ENCODE measurements at places on chromosomes 1 and 21. TPM values are rescaled to one million over a fixed set of nuclear protein-coding genes. Genes with fewer than 3 reads are reported as not detected.
A peak's percentile ranks its signal among the peaks of the same experiment; 100 is the strongest.

GRCh38 chr1:246785494-246786111 is 61.4 kb downstream of the SCCPDH start:
- peak; percentile 29 for DNase-seq

DNA sequence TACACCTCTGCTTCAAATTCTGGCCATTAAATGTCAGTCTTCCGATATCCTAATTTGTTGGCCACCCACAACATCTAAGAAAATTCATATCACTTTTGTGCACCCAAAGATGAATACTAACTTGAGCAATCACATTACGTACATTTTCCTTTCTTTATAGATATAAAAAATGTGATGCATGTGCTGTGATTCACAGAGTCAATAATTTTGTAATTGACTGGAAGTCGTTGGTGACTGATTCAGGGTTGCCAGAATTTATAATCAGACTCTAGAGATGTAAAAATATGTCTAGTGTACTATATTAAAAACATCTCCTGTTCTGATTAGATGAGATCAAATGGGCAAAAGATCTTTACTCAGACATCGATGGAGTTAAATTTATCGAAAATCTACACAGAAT is 150.0 kb upstream of the KCTD3 start:
- DNase-seq = no peak

GRCh38 chr1:187275346-187275745 is 446.6 kb downstream of the PLA2G4A start:
- DNase-seq = no peak

DNA sequence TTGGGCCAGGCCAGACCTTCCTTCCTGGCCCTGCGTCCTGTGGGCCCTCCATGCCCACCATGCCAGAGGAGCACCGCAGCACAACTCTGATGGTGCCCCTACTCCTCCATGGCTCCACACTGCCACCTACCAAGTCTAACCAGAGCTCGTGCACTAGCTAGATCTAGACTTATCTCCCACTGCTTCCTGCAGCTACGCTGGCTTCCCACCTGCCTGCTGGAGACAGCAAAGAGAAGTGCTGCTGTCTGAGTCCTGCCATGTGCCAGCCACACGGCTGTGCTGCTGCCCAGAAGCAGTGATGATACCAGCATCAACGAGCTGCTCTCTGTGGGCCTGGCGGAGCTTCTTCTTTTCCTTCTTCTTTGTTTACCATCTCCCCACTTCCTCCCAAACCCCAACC is 4.5 kb downstream of the GUCA2B start:
- no peak for DNase-seq

GRCh38 chr1:65924471-65924870 is 131.8 kb downstream of the PDE4B start:
- no peak for DNase-seq

DNA sequence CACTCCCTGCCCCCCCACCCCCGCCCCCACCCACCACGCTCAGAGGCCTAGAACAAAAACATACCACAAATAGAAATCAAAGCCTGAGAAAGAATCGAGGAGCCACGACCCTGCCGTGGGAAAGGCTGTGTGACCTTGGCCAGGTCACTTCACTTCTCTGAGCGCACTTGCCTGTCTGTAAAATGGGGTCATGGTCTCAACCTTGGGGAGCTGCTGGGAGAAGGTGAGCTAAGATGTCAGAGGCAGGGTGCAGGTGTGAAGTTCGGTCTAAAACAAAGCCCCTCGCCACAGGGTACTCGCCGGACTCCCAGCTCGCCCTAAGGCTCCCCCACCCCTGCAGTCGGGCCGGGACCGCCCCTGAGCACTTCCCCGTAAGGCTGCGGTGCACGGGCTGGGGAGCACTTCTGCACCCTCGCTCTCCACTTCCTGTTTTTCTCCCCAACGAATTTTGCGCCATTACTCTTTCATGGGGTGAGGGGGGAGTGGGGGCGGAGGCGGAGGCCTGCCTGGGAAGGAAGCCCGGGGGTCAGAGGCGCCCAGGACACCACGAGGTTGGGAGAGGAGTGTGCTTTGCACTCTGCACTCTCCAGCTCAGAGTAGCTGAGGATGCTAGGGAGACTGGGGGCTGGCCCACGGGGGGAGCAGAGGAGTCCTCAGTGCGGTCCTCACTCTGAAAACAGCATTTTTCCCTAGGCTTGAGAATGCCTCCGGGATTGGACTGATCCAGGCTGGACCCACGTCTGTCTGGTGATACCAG is 21.9 kb upstream of the PIK3CD start:
- DNase-seq = peak; percentile 63

DNA sequence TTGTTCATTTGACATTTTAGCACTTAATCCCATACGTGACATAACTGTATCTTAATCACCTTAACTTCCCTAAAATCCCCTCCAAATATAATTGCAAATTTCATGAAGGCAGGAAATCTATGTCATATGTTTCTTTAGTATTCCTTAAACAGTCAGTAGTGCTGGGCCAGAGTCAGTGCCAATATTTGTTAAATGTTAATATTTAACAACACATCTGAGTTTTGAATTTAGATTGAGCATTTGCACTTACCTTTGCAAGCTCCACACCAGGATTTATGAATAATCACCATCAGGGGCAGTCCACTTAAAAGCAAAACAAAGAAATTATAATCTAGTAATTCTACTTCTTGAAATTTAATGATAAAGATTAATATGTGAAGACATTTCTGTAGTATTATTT is 5.3 kb downstream of the KTI12 start:
- no peak for DNase-seq

DNA sequence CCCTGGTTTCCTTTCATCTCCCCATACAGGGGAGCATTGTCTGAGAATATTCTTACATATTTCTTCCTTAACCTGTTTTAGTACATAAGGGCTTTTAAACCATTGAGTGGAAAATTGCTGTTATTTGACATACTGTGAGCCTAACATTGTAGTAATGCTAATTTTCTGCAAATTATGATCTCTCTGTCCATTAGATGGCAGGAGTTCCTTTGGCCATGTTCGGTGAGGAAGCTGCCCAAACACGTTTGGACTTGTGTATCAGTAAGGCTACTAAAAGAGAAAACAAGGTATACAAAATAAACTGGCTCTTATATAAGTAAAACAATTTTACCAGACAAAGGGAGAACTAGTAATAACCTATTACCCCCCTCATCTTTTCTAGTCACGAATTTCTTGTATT is 29.2 kb downstream of the CDC7 start:
- peak; percentile 41 for DNase-seq

GRCh38 chr1:64956733-64957441 is 9.5 kb downstream of the JAK1 start:
- peak; percentile 38 for DNase-seq

- no peak for DNase-seq
Observed at GRCh38 chr1:66315671-66316070, 218.3 kb upstream of the SGIP1 start.

DNA sequence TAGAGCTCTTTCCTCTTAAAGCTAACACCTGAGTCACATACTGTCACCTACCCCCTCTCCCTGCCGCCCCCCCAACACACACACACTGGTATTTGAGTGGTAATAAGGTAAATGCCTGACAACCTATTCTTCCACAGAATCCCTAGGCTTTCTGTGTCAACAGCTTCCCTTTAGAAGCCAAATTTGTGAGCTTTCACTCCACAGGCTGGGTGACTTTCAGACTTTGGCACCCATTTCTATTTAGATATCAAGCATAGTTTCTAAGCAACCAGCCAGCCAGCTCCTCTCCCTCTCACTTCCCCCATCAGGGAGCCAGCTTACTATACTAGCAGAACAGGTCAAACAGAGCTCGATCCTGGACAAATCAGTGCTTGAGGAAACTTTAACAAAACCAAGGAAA is 3.2 kb upstream of the C1orf74 start:
- peak; percentile 22 for DNase-seq

DNA sequence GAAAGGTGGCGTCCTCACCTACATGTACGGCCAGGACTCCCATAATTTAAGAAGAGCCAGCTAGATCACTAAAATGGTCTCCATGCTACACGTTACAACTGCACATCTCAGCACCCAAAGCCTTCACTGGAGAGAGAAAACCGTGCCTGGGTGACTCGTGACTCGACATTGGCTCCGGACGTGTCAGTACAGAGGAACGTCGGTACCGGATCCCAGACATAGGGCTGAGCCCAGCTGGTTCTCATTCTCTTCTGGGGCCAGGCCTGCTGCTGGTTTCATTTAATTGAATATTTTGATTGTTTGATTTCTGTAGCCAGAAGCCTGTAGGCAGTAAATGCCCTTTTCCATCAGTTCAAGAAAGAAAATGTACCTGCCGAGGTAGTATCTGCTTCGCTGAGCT is 93.1 kb downstream of the HHIPL2 start:
- DNase-seq = no peak

DNA sequence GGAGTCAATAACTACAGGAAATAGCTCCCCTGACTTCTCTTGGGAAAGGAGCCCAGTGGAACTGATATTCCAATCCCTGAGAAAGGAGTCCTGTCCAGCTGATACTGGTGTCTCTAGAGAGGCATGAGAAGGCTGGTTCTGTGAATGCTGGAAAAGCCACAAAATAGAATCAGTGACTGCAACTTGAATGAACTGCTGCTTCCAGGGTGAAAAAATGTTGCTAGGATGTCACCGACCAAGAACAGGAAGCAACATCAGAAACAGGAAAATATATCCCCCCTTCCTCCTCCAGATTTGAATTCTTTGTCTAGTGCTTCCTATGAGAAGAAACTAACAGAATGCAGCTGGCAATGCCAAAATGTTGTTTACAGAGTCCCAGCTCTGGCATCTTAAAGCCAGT is 269.3 kb upstream of the LYPLAL1 start:
- peak; percentile 41 for DNase-seq

GRCh38 chr21:38494703-38495102 is 3.6 kb downstream of the ERG start:
- no peak for DNase-seq

GRCh38 chr1:231241750-231242149 is 738 bp downstream of the GNPAT start:
- DNase-seq = peak; percentile 40

FAM20B gene
- 23.6 TPM for total RNA-seq

VWA5B1 gene
- 0.04 TPM for total RNA-seq

B3GALT5 gene
- total RNA-seq = 0.27 TPM

PROK1 gene
- total RNA-seq = not detected

CSF3R gene
- total RNA-seq = 1.3 TPM

COL6A2 gene
- total RNA-seq = 481 TPM

AADACL3 gene
- not detected for total RNA-seq

ANGPTL7 gene
- total RNA-seq = 1.2 TPM

NEGR1 gene
- total RNA-seq = 22.3 TPM

LY9 gene
- total RNA-seq = 0.13 TPM

PLA2G5 gene
- total RNA-seq = 0.13 TPM

DCST1 gene
- not detected for total RNA-seq

CCNL2 gene
- total RNA-seq = 124 TPM

LCK gene
- total RNA-seq = 0.62 TPM
